ENCODE measurements at places on chromosomes 11 and 22.

GRCh38 chr22:20957683-20958431 lies 9.2 kb upstream of the AIFM3 start:
- DNase-seq: peak; percentile 27

- no peak for DNase-seq
Measured at GRCh38 chr22:49755631-49756001, 72.1 kb downstream of the BRD1 start.

DNA sequence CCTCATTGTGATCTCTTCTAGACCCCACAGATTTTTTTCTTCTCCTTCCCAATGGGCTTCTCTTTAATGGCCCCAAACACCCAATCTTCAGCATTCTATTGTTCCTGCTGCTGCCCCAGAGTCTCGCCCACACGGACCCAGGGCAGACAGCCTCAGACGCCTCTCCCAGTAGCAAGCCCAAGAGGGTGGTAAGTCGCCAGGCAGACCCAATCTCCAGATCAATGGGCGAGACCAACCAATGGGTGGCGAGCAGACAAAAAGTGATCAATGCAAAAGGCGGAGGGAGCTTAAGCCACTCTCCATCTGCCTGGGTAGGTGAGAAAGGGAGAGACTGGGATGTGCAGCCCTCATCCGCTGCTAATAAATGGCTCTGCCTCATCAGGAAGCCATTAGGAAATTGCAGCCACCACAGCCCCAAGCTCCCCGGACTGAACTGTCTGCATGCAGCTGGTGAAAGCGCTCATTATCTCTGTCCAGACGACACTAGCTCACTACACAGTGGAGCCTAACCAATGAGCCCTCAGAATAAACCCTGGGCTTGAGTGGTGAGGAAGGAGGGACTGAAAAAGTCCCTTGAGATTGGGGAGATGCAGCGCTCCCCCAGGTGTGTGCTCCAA lies 81.8 kb downstream of the ETS1 start:
- DNase-seq: no peak

DNA sequence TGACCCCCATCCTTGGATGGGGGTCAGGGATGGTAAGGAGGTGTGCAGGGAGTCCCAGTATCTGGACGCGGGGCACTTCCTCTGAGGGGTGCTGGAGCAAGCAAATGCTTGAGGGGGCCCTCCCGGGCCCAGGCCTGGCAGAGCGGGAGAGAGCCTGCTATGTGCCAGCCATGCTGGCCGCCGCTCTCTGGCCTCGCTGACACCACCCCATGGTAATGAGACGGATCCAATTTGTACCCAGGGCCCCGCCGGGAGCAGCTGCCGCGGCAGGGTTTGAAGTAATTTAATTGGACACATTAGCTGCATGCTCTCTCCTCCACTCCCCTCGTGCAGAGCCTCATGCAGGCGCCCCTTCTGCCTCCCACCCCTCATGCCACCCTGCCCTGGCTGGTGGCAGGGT lies 6.3 kb downstream of the SYT7 start:
- DNase-seq: no peak

- no peak for DNase-seq
Measured at GRCh38 chr22:44884968-44885805, 124.6 kb downstream of the PHF21B start.

Measured in immature natural killer cell (primary cell).